ENCODE measurements at places on chromosomes 7 and 10. TPM values are rescaled to one million over a fixed set of nuclear protein-coding genes. Genes with fewer than 3 reads are reported as not detected.

DNA sequence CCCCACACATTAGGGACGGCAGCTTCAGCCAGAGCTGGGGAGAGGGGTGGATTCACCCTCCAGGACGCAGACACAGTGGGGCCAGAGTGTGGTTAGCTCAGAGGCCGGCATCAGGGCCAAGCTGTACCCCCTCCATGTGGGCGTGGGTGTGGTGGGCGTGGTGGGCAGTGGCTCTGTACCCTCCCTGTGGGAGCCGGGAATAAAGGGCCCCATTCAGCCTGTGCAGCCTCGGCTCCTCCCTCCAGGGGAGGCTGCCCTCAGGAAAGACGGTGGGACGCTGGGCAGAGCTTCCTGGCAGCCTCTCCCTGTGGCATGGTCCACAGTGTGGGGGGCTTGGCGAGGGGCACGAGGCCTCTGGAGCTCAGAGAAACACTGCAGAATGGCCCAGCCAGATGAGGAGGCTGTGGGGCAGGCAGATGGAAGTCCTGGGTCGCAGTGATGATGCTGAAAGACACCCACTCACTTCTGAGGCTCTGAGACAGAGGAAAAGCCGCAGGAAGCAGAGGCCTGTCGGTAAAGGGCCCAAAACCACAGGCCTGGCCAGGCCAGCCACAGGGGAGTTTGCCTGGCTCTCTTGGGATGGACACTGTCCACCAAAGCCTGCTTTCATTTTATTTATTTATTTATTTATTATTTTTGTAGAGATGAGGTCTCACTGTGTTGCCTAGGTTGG, 108.0 kb downstream of the SH3PXD2A start:
- H3K27me3 ChIP-seq: no peaks in the 10 kb centered on the region
- no peak overlapping the region for H3K4me3 ChIP-seq
- H3K4me1 ChIP-seq: peaks cover 34% of the 10 kb centered on the region
- H3K36me3 ChIP-seq: peaks cover 6% of the 10 kb centered on the region
- DNase-seq: no peak

- H3K4me1 ChIP-seq: no peaks in the 10 kb centered on the region
- H3K36me3 ChIP-seq: no peaks in the 10 kb centered on the region
- no peak overlapping the region for H3K27ac ChIP-seq
- no peaks in the 10 kb centered on the region for H3K27me3 ChIP-seq
- H3K4me3 ChIP-seq: no peak overlapping the region
- DNase-seq: no peak
Measured at GRCh38 chr10:102101152-102101551, 19.0 kb downstream of the LDB1 start.

FEZF1 gene
- 0.22 TPM for total RNA-seq

FRMD4A gene
- total RNA-seq: 6.1 TPM

GRCh38 chr7:50476953-50477625, 26.9 kb upstream of the FIGNL1 start:
- H3K4me1 ChIP-seq: no peaks in the 10 kb centered on the region
- H3K36me3 ChIP-seq: no peaks in the 10 kb centered on the region
- no peaks in the 10 kb centered on the region for H3K27me3 ChIP-seq
- no peak overlapping the region for H3K27ac ChIP-seq
- no peak overlapping the region for H3K4me3 ChIP-seq

- peaks cover 6% of the 10 kb centered on the region for H3K36me3 ChIP-seq
- no peak overlapping the region for H3K27ac ChIP-seq
- DNase-seq: no peak
- no peak overlapping the region for H3K4me3 ChIP-seq
- no peaks in the 10 kb centered on the region for H3K27me3 ChIP-seq
Measured at GRCh38 chr10:58618158-58618676, 105.5 kb downstream of the BICC1 start.

- peaks cover 14% of the 10 kb centered on the region for H3K36me3 ChIP-seq
- H3K4me1 ChIP-seq: peaks cover 14% of the 10 kb centered on the region
- DNase-seq: no peak
- no peak overlapping the region for H3K4me3 ChIP-seq
- no peaks in the 10 kb centered on the region for H3K27me3 ChIP-seq
- peak overlapping the region; percentile 54 for H3K27ac ChIP-seq
Measured at GRCh38 chr10:132586739-132587138, 49.2 kb downstream of the INPP5A start.

- H3K27me3 ChIP-seq: no peaks in the 10 kb centered on the region
- H3K4me1 ChIP-seq: peaks cover 8% of the 10 kb centered on the region
- H3K27ac ChIP-seq: no peak overlapping the region
- peak; percentile 67 for DNase-seq
- no peaks in the 10 kb centered on the region for H3K36me3 ChIP-seq
- no peak overlapping the region for H3K4me3 ChIP-seq
Measured at GRCh38 chr10:127243490-127244272, 47.3 kb upstream of the INSYN2A start.

- H3K27ac ChIP-seq: no peak overlapping the region
- no peak for DNase-seq
- no peak overlapping the region for H3K4me3 ChIP-seq
- H3K36me3 ChIP-seq: no peaks in the 10 kb centered on the region
- H3K4me1 ChIP-seq: no peaks in the 10 kb centered on the region
- H3K27me3 ChIP-seq: peaks cover 52% of the 10 kb centered on the region
Measured at GRCh38 chr10:71304914-71305313, 14.1 kb upstream of the SLC29A3 start.

GRCh38 chr7:72316148-72316547, 96.0 kb downstream of the CALN1 start:
- DNase-seq: no peak
- no peak overlapping the region for H3K4me3 ChIP-seq
- H3K4me1 ChIP-seq: no peaks in the 10 kb centered on the region
- H3K27me3 ChIP-seq: no peaks in the 10 kb centered on the region
- no peak overlapping the region for H3K27ac ChIP-seq
- no peaks in the 10 kb centered on the region for H3K36me3 ChIP-seq

ETV1 gene
- 45.9 TPM for total RNA-seq

DNA sequence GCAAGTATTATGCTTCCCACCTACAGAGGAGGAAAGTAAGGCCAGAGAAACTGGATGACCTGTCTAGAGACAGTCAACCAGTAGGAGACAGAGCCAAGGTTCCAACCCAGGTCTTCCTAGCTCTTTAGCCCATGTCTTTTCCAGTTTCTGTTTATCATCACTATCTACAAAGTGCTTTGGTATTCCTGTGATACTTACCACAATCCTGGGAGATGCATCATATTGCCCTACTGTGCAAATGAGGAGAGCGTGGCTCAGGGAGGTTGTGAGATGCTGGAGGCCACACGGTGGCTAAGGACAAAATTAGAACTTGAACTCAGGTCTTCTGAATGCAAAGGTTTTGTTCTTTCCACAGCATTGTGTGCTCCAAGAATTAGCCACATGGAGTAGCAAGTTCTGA, 11.2 kb upstream of the PLEKHA1 start:
- H3K27me3 ChIP-seq: peaks cover 25% of the 10 kb centered on the region
- DNase-seq: no peak
- no peak overlapping the region for H3K4me3 ChIP-seq
- no peak overlapping the region for H3K27ac ChIP-seq

DNA sequence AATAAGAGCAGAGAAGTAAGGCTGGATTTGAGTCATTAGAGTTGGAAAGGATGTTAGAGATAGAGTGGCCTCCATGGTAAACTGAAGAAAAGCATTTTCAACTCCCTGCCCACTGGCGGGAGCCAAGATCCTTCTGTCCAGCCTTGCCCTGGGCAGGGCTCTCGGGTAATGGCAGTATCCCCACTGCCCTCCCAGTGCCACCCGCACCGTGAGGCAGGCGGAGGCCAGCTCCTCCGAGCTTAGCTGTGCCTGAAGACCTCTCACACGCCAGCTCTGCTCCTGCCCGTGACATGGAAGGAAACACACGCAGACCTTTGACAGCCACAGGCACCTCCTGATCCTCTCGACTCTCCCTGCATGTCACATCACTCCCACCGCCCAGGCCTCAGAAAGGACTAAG, 22.3 kb downstream of the BCCIP start:
- H3K27me3 ChIP-seq: no peaks in the 10 kb centered on the region
- DNase-seq: no peak
- no peak overlapping the region for H3K4me3 ChIP-seq
- no peaks in the 10 kb centered on the region for H3K4me1 ChIP-seq
- peaks cover 17% of the 10 kb centered on the region for H3K36me3 ChIP-seq

DNA sequence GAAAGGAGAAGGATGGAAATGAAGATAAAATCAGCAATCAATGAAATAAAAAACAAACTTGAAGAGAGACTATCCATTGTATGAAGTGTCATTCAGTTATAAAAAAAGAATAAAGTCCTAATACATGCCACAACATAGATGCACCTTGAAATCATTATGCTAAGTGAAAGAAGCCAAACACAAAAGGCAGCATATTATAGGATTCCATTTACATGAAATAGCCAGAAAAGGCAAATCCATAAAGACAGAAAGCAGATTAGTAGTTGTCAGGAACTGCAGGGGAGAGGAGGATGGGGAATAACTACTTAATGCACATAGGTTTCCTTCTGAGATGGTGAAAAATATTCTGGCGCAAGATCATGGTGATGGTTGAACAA, 6.6 kb upstream of the PON1 start:
- H3K27me3 ChIP-seq: peaks cover 4% of the 10 kb centered on the region
- no peaks in the 10 kb centered on the region for H3K36me3 ChIP-seq
- peak overlapping the region; percentile 63 for H3K27ac ChIP-seq
- H3K4me3 ChIP-seq: peak overlapping the region; percentile 58
- peaks cover 6% of the 10 kb centered on the region for H3K4me1 ChIP-seq

GRCh38 chr10:99850767-99851340, 68.4 kb downstream of the ABCC2 start:
- no peak overlapping the region for H3K27ac ChIP-seq
- H3K4me1 ChIP-seq: no peaks in the 10 kb centered on the region
- no peaks in the 10 kb centered on the region for H3K27me3 ChIP-seq
- H3K36me3 ChIP-seq: no peaks in the 10 kb centered on the region
- H3K4me3 ChIP-seq: no peak overlapping the region
- no peak for DNase-seq

GRCh38 chr10:95408148-95408960, 117.6 kb upstream of the PDLIM1 start:
- no peak overlapping the region for H3K27ac ChIP-seq
- H3K4me1 ChIP-seq: peaks cover 18% of the 10 kb centered on the region
- H3K27me3 ChIP-seq: no peaks in the 10 kb centered on the region
- H3K4me3 ChIP-seq: no peak overlapping the region
- no peaks in the 10 kb centered on the region for H3K36me3 ChIP-seq

DNA sequence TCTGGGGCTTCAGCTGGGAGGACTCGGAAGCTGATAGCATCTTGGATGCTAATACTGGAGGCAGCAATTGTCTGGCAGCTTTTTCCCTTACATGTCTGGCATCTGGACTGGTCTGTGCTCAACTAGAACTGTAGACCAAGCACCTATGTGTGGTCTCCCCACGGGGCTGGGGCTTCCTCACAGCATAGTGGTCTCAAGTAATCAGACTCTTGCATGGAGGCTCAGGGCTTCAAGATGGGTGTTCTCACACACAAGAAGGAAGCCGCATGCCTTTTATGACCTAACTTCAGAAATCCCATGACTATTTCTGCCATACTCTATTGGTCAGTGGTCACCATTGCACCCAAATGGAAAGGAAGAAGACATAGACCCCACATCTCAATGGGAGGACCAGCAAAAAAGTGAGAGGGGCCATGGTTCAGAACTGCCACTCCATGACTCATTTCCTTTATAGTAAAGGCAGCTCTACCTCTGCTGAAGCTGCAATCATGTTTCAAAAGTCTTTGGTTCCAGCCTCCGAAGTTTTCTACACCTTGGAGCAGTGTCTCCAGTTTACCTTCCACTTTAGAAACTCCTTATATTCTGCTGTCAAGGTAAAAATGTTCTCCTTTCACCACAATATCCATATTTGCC, 14.7 kb downstream of the AOC1 start:
- peaks cover 32% of the 10 kb centered on the region for H3K27me3 ChIP-seq
- DNase-seq: no peak
- H3K4me1 ChIP-seq: no peaks in the 10 kb centered on the region
- no peak overlapping the region for H3K27ac ChIP-seq
- H3K4me3 ChIP-seq: no peak overlapping the region

GRCh38 chr7:50801907-50802306, 19.2 kb upstream of the GRB10 start:
- DNase-seq: no peak
- no peak overlapping the region for H3K27ac ChIP-seq
- H3K36me3 ChIP-seq: peaks cover 7% of the 10 kb centered on the region
- no peak overlapping the region for H3K4me3 ChIP-seq
- peaks cover 46% of the 10 kb centered on the region for H3K4me1 ChIP-seq
- no peaks in the 10 kb centered on the region for H3K27me3 ChIP-seq

GRCh38 chr10:114623661-114624294, 34.3 kb downstream of the ABLIM1 start:
- no peak overlapping the region for H3K4me3 ChIP-seq
- peaks cover 59% of the 10 kb centered on the region for H3K4me1 ChIP-seq
- DNase-seq: peak; percentile 39

DNA sequence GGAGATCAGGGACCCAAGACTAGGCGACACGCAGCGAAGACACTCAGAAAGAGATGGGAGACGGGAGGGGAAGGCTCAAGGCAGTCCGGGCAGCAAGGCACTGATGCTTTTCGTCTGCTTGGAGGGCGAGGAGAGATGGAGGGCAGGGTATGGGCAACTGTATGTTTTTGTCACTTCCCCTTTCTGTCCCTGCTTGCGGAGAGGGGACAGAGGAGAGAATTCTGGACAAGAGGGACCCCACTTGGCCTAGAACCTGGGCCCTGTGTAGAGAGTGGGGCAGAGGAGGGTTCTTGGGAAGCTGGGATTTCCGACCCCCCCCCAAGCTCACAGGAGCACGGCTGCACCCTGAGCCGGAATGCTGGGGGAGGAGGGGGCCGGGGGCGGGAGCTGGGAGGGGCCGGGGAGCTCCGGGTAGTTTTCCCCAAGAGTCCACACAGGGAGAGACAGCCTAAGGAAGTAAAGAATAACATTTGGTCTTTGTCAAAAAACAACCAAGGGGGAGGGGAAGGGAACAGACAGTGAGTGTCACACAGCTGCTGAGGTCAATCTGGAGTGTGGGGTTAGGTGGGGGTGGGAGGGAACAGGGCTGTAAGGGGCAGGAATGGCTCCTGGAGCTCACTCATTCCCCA, 1.8 kb downstream of the LRCH4 start:
- peaks cover 25% of the 10 kb centered on the region for H3K36me3 ChIP-seq
- H3K27me3 ChIP-seq: no peaks in the 10 kb centered on the region
- no peak for DNase-seq

OPALIN gene
- total RNA-seq: not detected

DNA sequence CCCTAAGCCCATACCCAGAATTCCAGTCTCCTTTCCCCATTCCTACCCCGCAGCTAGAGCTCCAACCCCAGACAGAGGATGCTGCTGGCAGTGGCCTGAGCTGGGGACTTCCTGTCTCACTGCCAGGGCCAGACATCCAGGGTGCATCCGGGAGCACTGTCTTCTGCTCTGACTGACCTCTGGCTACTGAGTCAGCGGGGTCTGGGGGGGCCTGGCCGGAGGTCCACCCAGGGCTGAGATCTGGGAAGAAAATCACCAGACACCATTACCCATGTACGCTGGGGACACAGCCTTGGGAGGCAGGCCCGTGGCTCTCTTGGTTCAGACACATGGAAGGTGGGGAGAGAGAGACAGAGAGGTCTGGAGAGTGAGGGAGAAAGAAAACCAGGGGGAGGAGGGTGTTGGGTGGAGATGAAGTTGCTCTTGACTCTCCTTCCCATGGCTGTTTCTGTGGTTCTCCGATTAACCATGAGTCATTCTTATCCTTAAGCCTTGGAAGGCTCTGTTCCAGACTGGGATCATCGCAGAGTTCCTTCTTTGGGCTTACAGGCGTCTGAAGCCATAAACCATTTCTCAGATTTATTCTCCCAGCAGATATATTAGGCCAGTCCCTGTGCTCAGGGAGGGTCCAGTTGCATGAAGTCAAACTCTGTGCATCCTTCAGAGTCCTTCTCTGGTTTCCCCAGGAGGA, 23.6 kb downstream of the TSPAN15 start:
- no peaks in the 10 kb centered on the region for H3K27me3 ChIP-seq
- no peak overlapping the region for H3K4me3 ChIP-seq
- H3K36me3 ChIP-seq: peaks cover 26% of the 10 kb centered on the region
- peak overlapping the region; percentile 25 for H3K27ac ChIP-seq
- DNase-seq: no peak

KCNH2 gene
- total RNA-seq: 0.66 TPM
